ENCODE measurements at places on chromosomes 3 and 15. TPM values are rescaled to one million over a fixed set of nuclear protein-coding genes. Genes with fewer than 3 reads are reported as not detected.
A peak's percentile ranks its signal among the peaks of the same experiment; 100 is the strongest.

The CD96 gene
- total RNA-seq, result not detected

The ABHD17C gene
- total RNA-seq, result 6.7 TPM

DNA sequence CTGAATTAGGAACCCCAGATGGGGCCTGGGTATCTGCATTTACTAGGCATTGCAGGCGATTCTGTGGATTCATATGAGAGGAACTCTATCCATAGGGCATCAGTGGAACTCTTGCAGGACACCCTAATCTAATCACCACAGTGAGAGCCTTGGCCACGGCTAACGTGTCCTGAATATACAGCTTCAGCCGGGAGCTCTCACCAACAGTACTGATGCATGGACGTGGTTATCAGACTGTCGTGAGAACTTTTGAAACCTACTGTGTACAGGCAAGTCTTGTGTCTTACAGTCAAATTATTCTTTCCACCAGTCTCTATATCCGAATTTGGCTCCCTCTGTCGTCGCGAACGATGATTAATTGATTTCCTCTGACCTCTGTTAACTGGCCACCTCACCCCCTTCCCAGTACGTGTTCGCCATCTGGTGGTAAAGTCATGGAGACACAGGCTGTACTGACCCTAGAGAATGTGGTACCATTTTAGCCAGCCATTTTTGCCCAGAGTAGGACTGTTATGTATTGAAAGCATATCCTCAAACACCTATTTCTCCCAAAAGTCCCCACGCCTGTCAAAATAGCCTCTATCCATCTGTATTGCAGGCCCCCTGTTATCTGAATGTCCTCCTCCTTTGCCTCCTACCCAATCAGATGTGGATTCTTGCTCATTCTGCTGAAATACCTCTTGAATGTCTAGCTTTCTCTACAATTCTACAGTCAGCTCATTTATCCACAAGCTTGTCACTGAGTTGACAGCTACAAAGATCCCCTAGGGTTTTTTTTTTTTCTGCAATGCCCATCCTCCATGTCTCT lies 39.7 kb downstream of the GLDN start:
- peak; percentile 72 for DNase-seq

DNA sequence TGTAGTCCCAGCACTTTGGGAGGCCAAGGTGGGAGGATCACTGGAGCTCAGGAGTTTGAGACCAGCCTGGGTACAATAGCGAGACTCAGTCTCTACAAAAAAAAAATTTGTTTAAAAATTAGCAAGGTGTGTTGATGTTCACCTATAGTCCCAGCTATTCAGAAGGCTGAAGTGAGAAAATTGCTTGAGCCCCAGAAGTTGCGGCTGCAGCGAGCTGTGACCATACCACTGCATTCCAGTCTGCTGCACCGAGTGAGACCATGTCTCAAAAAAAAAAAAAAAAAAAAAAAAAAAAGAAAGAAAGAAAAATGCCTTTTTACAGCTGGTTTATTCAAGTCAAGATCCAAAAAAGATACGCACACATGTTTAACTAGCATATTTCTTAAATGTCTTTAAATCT lies 17.0 kb upstream of the MUC20 start:
- DNase-seq, result no peak

The GOLGA8M gene
- total RNA-seq, result not detected

Data from NCI-H460 (cell line).